SK-N-DZ (cell line): ENCODE measurements at places on chromosomes 16 and 17.

GRCh38 chr16:87844120-87844733 lies 25.1 kb downstream of the SLC7A5 start:
- DNase-seq: no peak

- peak; percentile 71 for DNase-seq
These were observed 186.0 kb upstream of the TNRC6C start for GRCh38 chr17:77772461-77772897.

DNA sequence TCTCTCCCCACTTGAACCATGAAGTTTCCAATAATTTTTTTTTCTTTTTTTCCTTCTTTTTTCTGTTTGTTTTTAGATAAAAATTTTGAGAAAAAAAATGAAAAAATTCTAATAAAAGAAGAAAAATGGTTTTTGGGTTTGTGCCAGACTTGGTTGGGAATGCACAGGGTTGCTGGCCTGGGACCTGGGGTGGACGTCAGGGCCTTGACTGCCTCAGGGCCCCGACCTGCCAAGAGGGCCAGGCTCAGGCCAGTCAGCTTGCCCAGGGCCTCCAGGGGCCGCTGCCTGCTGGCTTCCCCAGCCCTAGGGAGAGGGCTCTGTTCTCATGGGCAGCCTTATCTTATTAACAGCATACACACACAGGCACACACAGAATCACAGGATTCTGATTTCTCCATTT lies 6.5 kb downstream of the TBX6 start:
- no peak for DNase-seq

GRCh38 chr16:66895999-66896398 lies 15.7 kb downstream of the PDP2 start:
- DNase-seq: no peak

GRCh38 chr17:48215583-48216139 lies 108.1 kb downstream of the SNX11 start:
- peak; percentile 39 for DNase-seq

GRCh38 chr17:58446086-58446485 lies 28.8 kb upstream of the RNF43 start:
- DNase-seq: no peak

- DNase-seq: no peak
These were observed 2.3 kb upstream of the MAP2K3 start for GRCh38 chr17:21282231-21282630.

GRCh38 chr17:31544186-31544585 lies 152.7 kb downstream of the RAB11FIP4 start:
- no peak for DNase-seq

GRCh38 chr16:30902029-30902972 lies 5.9 kb downstream of the CTF1 start:
- no peak for DNase-seq
